ENCODE measurements at places on chromosomes 2 and 18.
A peak's percentile ranks its signal among the peaks of the same experiment; 100 is the strongest.

DNA sequence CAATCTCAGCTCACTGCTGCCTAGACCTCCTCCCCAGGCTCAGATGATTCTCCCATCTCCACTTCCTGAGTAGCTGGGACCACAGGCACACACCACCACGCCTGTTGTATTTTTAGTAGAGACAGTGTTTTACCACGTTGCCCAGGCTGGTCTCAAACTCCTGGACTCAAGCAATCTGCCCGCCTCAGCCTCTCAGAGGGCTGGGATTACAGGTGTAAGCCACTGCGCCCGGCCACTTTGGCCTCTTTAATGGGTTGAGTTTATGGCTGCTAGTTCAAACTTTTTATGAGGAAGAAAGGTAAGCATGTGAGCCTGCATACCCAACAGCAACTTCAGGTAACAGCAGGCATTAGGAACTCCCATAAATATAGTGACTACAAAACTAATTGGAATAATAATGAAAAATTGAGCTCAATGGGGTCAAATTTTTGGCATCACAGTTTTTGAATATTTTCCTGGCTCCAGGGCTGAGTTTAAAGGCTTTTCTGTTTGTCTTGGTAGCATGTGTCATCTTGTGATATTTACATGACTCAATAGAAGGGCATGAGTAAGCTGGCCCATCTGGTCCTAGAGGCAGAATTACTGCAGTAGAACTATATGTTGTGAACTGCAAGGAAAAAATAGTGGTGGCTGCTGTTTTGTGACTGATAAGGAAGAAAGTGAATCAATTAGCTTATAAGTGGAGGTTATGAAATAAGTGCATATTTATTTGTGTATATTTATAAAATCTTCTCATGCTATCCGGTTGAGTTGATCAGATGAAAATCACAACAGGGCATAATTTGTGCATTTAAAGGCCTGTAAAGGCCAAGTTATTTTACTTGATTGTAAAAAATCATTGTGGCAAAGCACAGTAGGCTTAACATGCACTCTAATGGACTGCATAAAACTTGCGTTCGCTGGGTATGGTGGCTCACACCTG is 24.8 kb downstream of the GALM start:
- no peak for DNase-seq

- DNase-seq, result no peak
Observed at GRCh38 chr2:167842047-167842446, 405.3 kb downstream of the STK39 start.

DNA sequence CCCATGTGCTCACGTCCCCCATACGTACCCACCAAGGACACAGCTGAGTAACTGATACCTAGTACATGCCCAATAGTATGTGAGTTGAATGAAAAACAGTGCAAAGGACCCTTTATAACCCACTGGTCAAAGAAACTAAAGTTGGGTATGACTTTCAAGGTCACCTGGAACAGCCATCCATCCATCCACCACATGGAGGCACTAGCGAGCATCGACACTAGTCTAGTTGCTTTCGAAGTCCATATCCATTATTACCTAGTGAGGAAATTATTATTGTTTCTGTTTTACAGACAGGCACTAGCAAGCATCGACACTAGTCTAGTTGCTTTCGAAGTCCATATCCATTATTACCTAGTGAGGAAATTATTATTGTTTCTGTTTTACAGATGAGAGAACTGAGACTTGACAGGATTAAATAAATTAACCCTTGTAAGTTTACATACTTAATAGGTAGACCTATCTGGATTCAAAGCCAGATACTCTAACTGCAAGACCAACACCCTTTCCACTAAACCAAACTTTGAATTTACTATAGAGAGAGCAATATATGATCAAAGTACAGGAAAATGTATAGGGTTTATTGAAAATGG is 233.7 kb downstream of the METTL4 start:
- no peak for DNase-seq

GRCh38 chr2:105473011-105473410 is 74.2 kb upstream of the FHL2 start:
- DNase-seq, result no peak

GRCh38 chr2:203732092-203732952 is 25.9 kb downstream of the CD28 start:
- peak; percentile 43 for DNase-seq

- DNase-seq, result no peak
Observed at GRCh38 chr2:41445865-41446264, 602.0 kb upstream of the PKDCC start.

DNA sequence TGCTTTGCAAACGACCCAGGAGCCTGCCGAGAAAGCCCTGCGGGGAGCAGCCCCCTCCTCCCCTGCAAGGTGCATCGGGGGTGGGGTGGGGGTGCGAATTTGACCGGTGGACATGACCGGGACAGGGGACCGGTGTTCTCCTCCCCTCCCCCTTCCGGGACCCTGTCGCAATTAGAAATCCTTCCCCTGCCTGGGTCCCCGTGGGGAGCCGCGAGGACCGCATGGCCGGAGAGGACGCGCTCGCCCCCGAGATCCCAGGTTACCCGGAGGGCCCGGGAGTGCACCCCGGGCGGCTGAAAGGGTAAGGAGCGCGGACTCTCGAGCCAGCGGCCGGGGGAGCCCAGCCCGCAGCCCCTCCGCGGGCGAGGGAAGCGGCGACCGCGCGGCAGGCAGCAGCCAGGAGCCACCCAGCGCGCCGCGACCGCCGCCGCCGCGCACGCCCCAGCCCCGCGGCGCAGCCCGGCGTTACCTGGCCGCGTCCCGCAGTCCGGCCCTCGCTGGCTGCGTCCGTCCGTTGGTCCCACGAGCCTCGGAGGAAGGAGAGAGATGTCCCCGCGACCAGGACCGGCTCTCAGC is 482 bp downstream of the DLGAP1 start:
- DNase-seq, result no peak

DNA sequence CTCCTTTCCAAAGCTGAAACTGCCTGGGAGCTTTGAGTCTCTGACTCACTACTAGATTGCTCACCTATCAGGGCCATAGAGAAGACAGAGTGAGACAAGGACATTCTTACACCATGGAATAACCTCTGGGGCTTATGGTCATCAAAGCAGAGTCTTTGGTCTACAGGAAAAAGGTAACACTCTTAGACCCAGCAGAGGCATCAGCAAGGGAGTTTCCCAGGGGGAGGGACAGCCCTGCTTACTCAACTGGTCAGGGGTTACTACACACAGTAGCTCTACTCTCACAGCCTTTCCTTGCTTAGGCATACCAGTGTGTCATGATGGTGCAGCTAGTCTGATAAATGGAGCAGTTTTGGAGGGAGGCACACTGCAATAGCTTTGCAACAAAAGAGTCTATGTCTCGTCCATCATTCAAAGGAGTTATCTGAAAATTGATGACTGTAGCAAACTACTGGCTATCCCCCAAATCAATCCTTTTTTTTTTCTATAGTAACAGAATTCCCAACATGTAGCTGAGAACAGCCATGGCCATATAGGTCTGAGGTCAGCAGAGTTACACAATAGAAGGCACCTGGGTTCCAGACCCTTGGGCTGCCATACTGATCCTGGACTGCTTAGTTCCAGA is 22.4 kb upstream of the CD28 start:
- DNase-seq, result no peak

DNA sequence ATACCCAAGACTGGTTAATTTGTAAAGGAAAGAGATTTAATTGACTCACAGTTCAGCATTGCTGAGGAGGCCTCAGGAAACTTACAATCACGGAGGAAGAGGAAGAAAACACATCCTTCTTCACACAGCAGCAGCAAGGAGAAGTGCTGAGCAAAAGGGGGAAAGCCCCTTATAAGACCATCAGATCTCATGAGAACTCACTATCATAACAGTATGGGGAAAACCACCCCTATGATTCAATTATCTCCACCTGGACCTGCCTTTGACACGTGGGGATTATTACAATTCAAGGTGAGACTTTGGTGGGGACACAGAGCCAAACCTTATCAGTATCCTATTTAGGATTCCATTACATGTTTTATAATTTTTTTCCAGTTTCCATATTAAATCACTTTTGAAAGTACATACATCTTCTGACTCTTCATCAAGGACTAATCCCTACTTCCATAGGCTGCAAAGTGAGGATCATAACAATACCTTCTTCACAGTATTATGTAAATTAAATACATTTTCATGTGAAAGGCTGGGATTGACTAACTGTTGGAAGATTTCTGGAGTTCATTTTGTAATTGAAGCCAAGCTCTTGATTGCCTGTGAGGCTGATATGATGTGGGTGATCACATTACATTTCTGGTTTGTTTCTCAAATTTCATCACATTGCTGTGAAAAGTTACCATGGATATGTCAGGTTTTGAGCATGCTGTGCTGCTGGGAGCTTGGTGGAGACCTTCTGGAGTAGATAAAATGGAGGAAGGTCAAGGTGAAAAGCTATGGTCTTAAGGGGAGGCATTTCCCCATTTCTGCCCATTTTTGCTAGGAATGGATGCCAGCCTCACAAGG is 31.7 kb upstream of the CERS6 start:
- no peak for DNase-seq

DNA sequence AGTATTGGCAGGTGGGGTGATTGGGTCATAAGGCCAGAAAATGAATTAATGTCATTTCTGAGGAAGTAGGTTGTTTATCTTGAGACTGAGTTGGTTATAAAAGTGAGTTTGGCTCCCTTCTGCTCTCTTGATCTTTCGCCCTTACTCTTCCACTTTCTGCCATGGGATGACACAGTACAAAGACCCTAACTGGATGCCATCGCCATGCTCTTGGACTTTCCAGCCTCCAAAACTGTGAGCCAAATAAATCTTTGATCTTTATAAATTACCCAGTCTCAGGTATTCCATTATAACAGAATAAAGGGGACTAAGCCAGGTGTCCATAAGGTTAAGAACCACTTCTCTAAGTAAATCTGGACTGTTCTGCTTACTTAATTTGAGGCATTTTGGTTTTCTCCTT is 44.4 kb downstream of the MAP4K3 start:
- no peak for DNase-seq

DNA sequence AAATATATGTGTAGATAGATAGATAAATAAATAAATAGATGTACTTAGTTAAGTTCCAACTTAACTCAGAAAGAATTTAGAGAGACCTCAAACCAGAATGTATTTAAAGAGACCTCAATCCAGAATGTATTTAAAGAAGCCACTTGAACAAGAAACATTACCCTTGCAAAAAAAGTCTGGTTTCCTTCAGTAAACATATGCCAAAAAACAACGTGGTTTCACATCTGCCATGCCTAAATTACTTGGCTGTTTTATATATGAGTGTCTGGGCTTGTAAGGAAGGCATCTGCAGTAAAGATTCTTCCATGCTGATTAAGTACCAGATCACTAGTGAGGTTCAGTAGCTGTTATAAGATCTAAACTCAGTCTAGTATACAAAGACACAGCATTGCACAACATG is 29.1 kb upstream of the RPE start:
- no peak for DNase-seq

DNA sequence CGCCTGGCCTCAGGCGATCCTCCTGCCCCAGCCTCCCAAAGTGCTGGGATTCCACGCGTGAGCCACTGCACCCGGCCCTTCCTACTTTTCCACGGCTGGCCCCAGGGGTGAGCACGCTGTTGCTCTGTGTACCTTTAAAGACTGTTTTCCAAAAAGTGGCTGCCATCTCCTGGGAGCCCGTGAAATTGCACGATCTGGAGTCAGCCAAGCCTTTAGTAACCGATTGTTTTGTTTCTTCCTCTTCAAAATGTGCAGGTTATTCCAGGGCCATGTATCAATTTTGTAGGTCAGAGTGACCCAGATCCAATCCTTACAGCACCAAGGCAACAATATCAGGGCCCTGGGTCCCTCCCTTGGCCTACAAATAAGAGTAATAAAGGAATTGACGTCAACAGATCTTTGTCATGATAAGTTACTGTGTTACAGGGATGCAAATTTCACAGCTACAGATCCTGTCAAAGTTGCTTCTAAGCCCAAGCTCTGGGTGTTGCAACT is 135.6 kb upstream of the ZNF236 start:
- peak; percentile 62 for DNase-seq

DNA sequence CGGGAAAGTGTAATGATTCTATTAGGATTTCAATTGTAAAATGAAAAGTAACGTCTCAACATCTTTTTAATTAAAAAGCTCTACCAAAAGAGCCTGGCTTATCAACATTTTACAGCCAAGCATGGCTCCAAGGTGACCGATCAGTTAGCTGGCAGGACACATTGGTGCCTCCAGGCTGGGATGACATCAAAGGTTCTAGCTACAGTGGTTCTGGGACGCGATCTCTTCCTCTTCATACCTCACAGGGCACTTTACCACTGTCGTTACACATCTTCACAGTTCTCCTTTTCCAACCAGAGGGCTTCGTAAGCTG is 693 bp downstream of the ORC2 start:
- DNase-seq, result no peak

GRCh38 chr2:44362207-44363015 is 664 bp downstream of the CAMKMT start:
- DNase-seq, result peak; percentile 31

DNA sequence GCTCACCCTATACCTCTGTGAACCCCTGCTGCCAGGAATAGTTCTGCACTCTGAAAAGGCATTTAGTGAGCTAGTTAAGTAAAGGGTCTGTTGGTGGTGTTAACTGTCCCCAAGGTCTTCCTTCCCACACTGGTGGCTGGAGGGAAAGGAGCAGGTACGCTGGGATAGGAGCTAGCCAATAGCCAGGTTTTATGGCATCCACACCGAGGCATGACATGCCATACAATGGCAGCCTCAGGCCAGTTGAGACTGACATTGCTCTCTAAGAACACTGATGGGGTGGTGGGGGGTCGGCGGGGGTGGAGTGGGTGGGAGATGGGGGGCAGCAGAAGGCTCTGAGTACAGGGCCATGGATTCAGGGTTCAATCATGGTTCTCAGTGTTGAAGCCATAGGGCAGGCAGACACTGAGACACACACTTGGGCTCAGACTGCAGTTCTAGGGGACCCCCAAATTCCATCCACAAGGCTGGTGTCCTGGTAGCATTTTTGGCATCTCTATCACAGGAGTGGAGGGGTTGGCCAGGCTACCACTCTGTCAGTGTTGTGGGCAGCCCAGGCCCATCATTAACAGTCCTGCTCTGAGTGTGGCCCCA is 136.0 kb downstream of the CTIF start:
- no peak for DNase-seq

DNA sequence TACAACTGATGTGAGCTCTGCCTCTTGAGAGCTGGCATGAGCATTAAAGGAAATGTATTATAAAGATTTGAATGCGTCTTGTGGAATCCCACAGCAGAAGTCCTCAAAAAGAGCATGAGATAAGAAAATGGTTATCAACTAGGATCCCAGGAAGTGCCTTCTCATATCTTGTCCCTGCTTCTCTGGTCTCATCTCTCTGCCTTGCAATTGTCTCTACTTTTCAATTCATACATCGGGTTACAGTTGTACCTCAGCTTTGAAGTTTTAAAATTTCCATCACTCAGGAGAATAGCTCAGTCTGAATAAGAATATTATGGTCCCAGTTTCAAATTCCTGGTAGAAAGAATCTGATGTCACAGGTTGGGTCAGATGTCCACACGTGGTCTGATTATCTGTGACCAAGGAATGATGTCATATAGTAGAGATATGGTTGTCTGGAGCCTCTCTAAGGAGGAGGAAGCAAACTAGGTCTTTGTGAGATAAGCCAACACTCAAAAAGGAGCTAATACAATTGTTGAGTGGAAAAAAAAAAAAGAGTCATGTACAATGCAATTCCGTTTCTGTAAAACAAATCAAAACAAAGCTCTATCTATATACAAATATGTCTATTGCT is 21.7 kb upstream of the CCDC88A start:
- DNase-seq, result no peak

GRCh38 chr2:205361272-205361671 is 321.0 kb upstream of the NRP2 start:
- no peak for DNase-seq

- DNase-seq, result no peak
Observed at GRCh38 chr2:97997784-97998392, 2.1 kb upstream of the TMEM131 start.
